T-helper 2 cell treated with Interferon-gamma antibody and Interleukin-4, amounts not matched to agents 5 μg/mL and 100 μg/mL, for 36 hours (primary cell): ENCODE measurements at places on chromosomes 6 and 20.

GRCh38 chr6:56556751-56557540, 85.7 kb downstream of the DST start:
- no peak for DNase-seq
- H3K36me3 ChIP-seq = no peaks in the 10 kb centered on the region
- no peaks in the 10 kb centered on the region for H3K4me1 ChIP-seq
- H3K27ac ChIP-seq = no peak overlapping the region

GRCh38 chr20:36465109-36466080, 75.9 kb upstream of the MYL9 start:
- H3K4me3 ChIP-seq = peak overlapping the region; percentile 84
- DNase-seq = peak; percentile 60
- peak overlapping the region; percentile 88 for H3K27ac ChIP-seq
- peaks cover 1% of the 10 kb centered on the region for H3K36me3 ChIP-seq
- peaks cover 58% of the 10 kb centered on the region for H3K4me1 ChIP-seq

- no peaks in the 10 kb centered on the region for H3K36me3 ChIP-seq
- H3K27me3 ChIP-seq = peaks cover 18% of the 10 kb centered on the region
- no peak for DNase-seq
Measured at GRCh38 chr6:12173181-12173580, 117.0 kb upstream of the EDN1 start.

- no peak for DNase-seq
- H3K27me3 ChIP-seq = no peaks in the 10 kb centered on the region
- H3K27ac ChIP-seq = peak overlapping the region; percentile 22
Measured at GRCh38 chr6:136764517-136764993, 27.7 kb downstream of the MAP3K5 start.

DNA sequence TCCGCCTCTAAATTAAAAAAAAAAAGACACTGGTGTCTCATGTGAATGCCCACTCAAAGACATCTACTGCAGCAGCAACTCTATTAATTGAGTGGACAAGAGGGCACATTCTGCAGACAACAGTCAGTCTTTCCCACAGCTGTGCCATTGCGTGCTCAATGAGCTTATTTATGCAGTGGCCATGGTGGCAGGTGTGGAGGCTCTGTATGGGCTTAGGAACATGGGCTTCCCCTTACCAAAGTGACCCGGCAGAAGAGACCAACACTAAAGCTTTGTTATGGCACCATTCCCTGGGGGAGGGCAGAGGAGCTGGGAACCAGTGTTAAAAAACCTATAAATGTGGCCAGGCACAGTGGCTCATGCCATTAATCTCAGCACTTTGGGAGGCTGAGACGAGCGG, 4.2 kb upstream of the VAPB start:
- no peak overlapping the region for H3K4me3 ChIP-seq
- H3K27me3 ChIP-seq = peaks cover 13% of the 10 kb centered on the region
- no peak for DNase-seq
- H3K36me3 ChIP-seq = peaks cover 1% of the 10 kb centered on the region
- peaks cover 3% of the 10 kb centered on the region for H3K4me1 ChIP-seq

- H3K27ac ChIP-seq = no peak overlapping the region
- no peak for DNase-seq
- H3K36me3 ChIP-seq = no peaks in the 10 kb centered on the region
- H3K27me3 ChIP-seq = peaks cover 16% of the 10 kb centered on the region
Measured at GRCh38 chr20:2624190-2624589, 28.2 kb upstream of the NOP56 start.

DNA sequence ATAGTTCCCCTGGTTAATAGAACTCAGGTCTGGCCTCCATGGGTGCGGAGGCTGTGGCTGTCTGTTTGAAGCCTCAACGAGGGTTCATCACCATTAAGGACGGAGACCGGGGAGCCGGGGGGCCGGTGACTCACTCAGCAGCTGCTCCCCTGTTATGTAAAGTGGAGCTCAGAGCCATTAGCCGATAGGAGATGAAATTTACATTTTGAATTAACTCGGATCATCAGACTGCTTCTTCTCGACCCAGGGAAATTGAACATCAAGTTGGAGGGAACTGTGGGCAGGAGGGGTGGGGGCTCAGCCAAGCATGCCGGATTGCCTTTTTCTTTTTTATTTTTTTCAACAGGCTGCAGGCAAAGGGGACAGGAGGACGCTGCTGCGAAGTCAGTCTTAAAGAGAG, 12.3 kb downstream of the PCK1 start:
- DNase-seq = no peak
- H3K4me3 ChIP-seq = no peak overlapping the region
- no peaks in the 10 kb centered on the region for H3K36me3 ChIP-seq
- peaks cover 2% of the 10 kb centered on the region for H3K27me3 ChIP-seq
- no peak overlapping the region for H3K27ac ChIP-seq

DNA sequence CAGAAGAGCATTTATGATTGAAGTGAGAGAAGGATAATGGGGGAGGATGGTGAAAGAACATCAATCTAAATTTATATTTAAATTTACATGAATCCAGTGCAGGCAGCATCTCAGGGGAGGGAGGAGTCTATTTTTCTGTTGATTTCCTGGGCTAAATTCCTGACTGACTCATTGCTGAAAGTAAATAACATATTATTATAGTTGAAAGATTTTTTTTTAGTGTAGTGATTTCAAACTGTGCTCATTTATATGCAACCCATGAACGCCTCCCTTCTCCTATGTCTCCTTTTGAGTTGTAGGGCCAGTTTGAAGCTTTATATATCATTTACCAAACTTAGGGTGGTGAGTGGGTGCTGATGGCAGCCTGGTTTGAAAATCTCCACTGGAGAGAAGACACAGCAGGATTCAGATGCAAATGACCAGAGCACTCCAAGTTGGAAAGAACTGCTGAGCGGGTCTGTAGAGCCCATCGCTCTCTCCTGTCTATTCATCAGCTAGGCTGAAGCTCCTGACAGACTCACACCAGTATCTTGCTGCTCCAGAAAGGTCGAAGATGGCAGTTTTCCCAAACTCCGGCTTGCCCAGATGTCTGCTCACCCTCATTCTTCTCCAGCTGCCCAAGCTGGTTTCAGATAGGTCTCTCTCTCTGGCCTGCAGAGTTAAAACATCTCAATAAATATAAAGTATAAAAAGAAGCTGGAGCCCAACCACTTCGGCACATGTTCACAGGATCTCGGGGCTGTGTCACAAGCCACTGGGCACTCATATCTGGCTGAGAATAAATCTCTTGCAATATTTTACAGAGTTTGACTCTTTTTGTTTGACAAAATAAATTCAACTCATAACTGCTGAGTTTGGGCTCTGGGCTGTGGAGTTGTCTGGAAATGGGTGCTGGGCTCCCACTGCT, 18.3 kb downstream of the BTN2A1 start:
- peak overlapping the region; percentile 28 for H3K4me3 ChIP-seq
- H3K27ac ChIP-seq = peak overlapping the region; percentile 64
- H3K4me1 ChIP-seq = peaks cover 37% of the 10 kb centered on the region
- no peak for DNase-seq
